ENCODE measurements at places on chromosomes 4 and X.

DNA sequence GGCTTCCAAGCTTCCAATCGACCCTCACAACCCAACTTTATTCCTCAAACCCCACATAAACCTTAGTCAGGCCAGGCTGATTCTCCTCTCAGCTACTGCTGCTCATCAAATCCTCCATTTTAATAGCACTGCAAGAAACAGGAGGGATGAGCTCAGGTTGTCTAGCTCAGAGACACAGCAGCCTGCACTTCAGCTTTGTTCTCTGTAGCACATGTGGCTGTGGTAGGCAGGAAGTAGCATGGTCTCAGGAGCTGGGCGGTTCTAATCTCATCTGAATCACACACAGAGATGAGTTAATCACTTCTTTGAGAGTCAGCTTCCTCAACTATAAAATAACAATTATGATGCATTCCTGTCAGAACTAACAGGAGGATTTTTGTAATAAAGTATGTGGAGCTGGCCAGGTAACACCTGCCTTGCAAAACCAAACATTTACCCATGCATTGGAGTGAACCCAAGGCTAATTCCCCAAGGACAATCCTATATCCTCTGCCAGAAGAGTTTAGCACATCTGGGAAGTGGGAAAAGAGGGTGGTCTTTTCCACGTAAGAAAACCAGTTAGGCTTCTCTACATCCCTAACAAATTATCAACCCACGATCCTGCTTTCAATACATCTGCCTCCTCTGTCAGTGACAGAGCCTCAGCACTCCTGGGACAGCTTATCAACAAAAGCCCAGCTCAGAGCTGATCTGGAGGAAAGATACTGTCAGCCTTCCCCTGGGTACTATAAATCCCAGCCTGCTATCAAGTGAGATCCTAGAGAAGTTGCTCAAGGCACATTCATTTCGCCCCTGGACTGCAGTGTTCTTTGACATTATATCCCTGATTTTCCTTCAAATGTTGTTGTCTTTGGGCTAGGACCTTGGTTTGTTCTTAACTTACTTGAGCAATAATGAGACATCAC is 32.8 kb downstream of the ELOVL6 start:
- peak; percentile 87 for DNase-seq

GRCh38 chr4:65538571-65538970 is 131.7 kb downstream of the EPHA5 start:
- DNase-seq = peak; percentile 42

- DNase-seq = no peak
Observed at GRCh38 chr4:83582289-83582785, 46.4 kb downstream of the GPAT3 start.

DNA sequence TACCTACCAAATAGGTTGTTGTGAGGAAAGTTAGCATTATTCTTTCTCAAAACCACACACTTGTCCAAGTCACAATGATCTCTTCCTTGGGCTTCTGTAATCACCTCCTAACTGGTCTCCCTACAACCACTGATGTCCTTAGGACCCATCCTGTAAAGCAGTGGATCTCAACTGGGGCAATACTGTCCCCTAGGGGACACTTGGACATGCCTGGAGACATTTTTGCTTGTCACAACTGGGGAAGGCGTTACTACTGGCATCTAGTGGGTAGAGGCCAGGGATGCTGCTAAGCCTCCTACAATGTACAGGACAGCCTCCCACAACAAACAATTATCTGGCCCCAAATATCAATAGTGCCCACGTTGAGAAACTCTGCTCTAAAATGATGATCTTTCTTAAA is 118.7 kb upstream of the AP1S2 start:
- DNase-seq = peak; percentile 24

DNA sequence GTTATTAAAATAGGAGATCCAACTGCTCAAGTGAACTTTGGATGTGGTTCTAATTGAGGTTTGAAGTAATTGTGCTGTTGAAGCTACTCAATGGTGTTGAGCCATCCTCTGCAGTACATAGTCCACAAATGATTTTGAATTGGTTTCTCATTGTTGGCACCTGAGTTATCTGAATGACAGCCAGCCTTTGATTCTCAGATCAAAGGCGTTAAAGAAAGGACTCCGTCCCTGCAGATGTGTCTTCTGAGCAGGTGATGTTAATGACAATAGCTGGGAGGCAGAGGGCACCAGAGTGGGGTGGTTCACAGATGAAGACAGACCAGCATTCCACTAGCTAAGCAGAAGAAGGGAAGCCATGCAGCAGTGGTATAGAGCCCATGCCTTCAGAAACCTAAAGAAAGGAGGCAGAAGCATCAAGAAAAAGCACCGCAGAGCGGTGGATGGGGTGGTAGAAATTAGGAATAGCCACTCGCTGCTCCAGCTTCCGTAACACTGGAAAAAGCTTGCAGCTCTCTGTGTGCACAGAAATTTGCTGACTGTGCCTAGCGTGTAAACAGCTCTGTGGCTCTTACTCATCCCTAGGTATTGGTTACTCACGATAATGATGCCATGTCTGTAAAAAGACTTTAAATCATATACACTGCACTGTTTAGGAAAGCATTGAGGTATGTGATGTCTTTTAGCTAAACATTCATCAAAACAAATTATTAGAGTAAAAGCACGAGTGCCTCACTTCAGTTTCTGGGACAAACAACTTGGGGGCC is 79.2 kb upstream of the CLCN4 start:
- DNase-seq = peak; percentile 43

DNA sequence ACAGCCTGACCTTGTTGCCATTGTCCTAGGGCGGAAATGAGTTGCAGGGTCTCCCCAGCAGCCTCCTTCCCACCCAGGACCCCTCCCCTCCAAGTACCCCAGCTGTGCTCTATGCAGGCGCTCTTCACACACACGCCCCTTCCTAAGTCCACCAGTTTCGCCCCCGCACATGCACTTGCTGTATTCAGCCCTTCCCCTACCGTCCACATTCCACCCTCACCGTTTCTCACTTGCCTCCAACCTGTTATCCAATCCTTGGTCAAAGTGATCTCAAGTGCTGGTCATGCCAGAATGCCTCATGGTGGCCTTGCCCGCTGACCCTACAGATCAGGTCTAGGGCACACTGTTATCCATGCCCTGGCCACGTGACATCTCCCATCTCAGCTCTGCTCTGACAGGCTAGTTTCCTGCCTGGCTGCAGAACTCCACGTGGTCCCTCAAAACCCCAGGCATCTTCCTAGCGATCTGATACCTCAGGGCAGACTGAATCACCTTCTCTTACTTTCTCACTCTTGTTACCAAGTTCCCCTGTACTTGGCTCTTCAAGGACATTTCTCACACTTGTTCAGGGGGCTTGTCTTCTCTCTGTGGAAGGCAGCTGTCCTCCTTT is 39.7 kb downstream of the NSG1 start:
- no peak for DNase-seq

DNA sequence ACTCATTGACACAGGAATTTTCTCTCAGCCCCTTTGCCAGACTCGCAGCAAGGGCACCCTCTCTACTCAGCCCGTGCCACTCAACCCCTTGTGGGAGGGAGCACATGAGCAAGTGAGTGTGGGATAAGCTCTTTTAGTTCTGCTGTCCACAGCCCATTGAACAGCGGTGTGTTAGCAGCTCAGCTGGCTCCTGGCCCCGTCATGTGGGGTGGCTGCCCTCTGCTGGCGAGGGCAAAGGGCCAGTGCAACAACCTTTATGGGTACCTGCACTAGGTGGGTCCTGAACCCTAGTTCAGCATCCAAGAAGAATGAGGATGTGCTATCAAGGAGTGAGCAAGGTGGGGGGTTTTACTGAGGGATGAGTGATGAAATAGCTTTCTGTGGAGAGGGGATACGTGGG is 85.0 kb upstream of the ZNF81 start:
- peak; percentile 17 for DNase-seq

- no peak for DNase-seq
Observed at GRCh38 chrX:133880032-133880443, 105.4 kb downstream of the GPC3 start.

- DNase-seq = no peak
Observed at GRCh38 chr4:58368221-58368620, 1258.0 kb upstream of the IGFBP7 start.

GRCh38 chr4:110184140-110184790 is 14.2 kb downstream of the ELOVL6 start:
- DNase-seq = peak; percentile 66

DNA sequence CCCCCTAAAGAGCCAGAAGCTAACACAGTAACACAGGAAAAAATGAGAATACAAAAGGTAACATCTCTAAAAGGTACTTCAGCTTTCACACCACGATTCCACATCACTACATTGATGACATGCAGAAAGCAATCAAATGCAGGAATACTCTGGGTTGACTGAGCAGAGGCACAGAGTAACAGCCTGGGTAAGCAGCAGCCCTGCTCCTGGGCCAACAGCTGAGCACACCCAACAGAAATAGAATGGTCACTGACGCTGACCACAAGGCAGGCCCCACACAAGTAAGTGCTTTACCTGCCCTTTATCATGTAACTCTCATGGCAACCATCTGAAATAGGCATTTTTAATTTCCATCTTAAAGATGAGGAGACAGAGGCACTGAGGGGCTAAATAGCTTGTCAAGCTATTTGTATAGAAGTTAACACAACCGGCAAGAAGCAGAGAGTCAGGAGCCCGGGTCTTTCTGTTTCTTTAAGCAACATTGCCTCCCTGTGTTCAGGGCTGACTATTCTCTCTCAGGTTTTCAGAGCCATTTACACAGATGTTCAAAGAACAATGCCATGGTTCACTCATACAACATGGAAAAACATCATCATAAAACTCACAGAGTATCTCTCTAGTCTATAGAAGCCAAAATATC is 168.9 kb downstream of the ZNF674 start:
- DNase-seq = peak; percentile 65

DNA sequence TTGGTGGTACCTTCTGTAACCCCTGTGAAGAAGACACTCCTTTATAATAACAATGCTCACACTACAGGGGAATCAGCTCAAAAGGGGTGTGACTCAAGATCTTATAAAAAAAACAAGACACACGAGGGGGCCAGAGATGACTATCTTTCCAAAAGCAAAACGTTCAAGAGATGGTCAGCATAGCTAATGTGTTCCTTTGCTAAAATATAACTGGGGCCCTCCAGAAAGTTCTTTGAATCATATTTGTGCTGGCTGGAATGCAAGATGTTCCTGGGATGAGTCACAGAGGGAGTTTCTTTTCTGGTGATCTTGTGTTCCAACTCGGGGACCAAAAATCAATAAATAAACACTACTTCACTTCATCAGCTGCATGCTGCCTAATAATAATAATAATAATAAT is 46.5 kb downstream of the RAI2 start:
- peak; percentile 36 for DNase-seq

DNA sequence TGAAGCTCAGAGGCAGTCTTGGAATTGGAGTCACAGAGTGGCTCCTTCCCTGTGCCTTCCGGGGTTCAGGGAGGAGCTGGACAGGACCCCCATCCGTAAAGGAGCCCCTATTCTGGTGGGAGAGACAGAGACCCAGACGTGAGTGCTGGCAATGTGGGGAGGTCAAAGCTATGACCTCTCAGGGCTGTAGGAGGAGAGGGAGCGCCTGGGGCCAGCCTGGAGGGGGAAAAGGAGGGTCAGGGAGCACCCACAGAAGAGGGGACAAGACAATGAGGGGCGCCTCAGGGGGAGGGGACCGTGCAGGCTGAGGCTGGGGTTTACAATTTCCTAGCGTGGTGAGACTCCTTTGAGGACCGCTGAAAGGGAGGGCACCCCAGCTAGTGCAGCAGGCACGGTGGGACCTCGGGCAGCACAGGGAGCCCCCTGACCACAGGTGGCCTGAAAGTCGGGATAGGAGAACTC is 97.9 kb upstream of the LRPAP1 start:
- no peak for DNase-seq

Measured in fibroblast of skin of right biceps (primary cell).